Posterior vena cava (tissue), 2 donors: ENCODE measurements at places on chromosomes 1 and 21.

DNA sequence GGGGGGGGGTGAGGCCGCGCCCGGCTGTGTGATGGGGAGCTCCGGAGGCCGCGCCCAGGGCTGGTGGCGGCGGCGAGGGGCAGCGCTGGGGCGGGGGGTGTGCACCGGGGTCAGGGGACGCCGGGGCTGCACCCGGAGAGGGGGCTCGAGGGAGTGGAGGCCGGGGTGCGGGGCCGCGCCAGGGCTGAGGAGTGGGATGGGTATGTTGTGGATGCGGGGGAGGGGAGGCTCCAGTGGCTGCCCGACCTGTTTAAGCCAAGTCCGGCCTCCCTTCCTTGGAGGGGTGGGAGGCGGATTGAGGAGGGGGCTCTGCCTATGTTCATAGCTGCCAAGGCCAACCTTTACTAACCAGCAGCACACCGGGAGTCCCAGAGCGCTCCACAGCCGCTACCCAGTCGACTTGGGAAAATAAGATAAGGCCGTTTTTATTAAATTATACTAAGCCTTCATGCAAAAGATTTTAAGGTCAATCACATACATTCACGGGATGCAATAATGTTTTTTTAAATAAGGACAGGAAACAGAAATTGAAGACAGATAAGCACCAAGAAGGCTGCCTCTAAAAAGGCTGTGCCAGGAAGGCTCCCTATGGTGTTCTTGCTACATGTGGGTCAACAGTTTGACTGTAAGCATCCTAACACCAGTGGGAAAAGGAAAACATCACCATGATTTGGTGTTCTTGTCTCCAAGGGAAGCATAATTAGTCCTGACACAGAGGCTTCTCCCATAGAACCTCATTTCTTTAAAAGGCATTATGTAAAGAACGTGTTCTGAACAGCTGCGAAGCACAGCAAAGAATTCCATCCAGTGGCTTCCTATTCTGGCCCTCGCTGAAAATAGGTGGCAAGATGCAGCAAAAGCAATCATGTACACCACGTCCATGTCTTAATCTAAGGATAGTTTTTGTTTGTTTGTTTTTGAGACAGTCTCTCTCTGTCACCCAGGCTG lies 626 bp upstream of the HLCS start:
- DNase-seq: no peak

- DNase-seq: no peak
Measured at GRCh38 chr1:3716351-3716750, 35.9 kb upstream of the CCDC27 start.

- no peak for DNase-seq
Measured at GRCh38 chr1:6053206-6053546, 7.5 kb downstream of the KCNAB2 start.

- no peak for DNase-seq
Measured at GRCh38 chr1:107198561-107198960, 57.7 kb downstream of the NTNG1 start.

- no peak for DNase-seq
Measured at GRCh38 chr1:97849345-97850340, 71.2 kb downstream of the DPYD start.
